CD8-positive, alpha-beta memory T cell (primary cell): ENCODE measurements at places on chromosomes 3 and 15.

DNA sequence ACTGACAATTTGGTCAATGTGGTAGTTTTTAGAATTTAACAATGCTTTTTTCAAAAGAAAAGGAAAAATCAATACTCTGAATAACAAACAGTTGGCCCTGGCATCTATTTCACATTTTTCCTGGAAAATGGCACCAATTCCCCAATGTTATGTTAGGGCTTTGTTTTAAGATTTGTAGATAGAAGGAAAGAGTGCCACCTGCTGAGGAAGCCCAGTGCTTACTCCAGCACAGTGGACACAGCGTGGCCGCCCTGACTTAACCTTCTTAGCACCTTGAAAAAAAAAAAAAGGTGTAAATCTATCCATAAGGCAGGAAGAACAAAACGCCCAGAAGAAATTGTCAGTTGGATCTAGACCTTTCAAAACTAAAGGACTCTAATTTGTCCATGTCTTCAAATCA, 110.7 kb upstream of the CNTN4 start:
- no peaks in the 10 kb centered on the region for H3K36me3 ChIP-seq
- no peaks in the 10 kb centered on the region for H3K4me1 ChIP-seq
- no peaks in the 10 kb centered on the region for H3K27me3 ChIP-seq
- H3K27ac ChIP-seq: no peak overlapping the region
- H3K4me3 ChIP-seq: no peak overlapping the region
- DNase-seq: no peak

GRCh38 chr3:134449277-134449676, 36.5 kb downstream of the ANAPC13 start:
- no peak for DNase-seq
- no peaks in the 10 kb centered on the region for H3K4me1 ChIP-seq
- H3K27ac ChIP-seq: no peak overlapping the region
- H3K27me3 ChIP-seq: no peaks in the 10 kb centered on the region

DNA sequence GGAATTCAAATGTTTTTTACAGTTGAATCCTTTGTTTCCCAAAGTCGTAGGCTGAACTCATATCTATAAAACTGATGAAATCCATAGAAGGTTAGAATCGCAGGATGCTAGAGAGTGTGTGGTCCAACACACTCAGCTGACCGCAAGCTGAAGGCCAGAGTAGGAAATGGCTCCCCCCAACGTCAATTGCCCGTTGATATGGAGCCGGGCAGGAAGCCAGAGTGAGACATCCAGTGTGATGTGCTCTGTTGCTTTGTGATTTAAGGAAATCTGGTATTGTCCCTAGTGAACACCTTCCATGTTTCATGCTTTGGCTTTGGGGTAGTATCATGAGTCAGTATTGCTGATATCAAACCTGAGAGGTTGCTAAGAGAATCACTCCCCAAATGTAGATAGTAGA, 5.8 kb upstream of the MEX3B start:
- no peak for DNase-seq
- H3K27ac ChIP-seq: no peak overlapping the region
- H3K27me3 ChIP-seq: peaks cover 3% of the 10 kb centered on the region

GRCh38 chr3:139797724-139798343, 120.1 kb upstream of the NMNAT3 start:
- DNase-seq: no peak
- no peak overlapping the region for H3K27ac ChIP-seq
- H3K36me3 ChIP-seq: no peaks in the 10 kb centered on the region
- no peaks in the 10 kb centered on the region for H3K27me3 ChIP-seq

GRCh38 chr15:71565631-71566160, 244.7 kb upstream of the NR2E3 start:
- H3K27ac ChIP-seq: no peak overlapping the region
- no peak for DNase-seq
- H3K4me1 ChIP-seq: no peaks in the 10 kb centered on the region
- H3K4me3 ChIP-seq: no peak overlapping the region
- no peaks in the 10 kb centered on the region for H3K36me3 ChIP-seq

GRCh38 chr3:157045238-157045850, 114.6 kb downstream of the CCNL1 start:
- H3K4me1 ChIP-seq: no peaks in the 10 kb centered on the region
- H3K4me3 ChIP-seq: no peak overlapping the region
- no peaks in the 10 kb centered on the region for H3K36me3 ChIP-seq
- no peak overlapping the region for H3K27ac ChIP-seq

DNA sequence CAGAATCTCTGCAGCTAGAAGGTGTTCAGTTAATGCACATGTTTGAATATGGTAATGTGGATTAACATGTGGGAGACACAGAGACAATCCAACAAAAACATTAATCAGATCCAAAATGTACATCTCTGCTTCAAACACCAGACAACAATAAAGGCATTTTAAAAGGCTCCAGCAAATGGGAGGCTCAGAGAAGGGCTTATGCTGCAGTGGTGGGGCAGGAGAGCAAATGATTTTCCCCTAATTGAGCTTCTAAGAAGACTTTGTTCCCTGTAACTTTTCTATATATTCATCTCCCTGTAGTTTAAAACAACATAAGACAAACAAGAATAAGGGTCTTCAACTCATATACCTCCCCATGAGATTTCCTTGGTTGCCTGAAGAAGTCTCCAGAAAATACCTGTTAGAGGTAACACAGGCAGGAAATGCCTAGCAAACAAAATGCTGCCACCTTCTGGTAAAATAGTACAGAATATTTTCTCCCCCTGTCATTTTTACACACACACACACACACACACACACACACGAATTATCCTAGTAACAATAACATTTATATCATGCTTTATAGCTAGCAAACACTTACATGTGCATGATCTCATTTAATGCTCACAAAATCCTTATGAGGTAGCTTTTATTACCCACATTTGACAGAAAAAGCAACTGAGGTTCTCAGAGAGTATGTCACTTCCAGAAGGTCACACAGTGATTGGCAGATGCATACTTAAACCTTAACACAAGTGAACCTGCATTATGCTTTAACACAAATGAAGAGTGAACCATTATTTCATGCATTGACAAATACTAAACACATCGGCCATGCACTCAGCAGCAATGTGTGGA, 123.4 kb upstream of the MB21D2 start:
- no peaks in the 10 kb centered on the region for H3K4me1 ChIP-seq
- no peaks in the 10 kb centered on the region for H3K27me3 ChIP-seq
- no peaks in the 10 kb centered on the region for H3K36me3 ChIP-seq
- no peak for DNase-seq
- H3K27ac ChIP-seq: no peak overlapping the region
